ENCODE measurements at places on chromosomes 12 and 14.

DNA sequence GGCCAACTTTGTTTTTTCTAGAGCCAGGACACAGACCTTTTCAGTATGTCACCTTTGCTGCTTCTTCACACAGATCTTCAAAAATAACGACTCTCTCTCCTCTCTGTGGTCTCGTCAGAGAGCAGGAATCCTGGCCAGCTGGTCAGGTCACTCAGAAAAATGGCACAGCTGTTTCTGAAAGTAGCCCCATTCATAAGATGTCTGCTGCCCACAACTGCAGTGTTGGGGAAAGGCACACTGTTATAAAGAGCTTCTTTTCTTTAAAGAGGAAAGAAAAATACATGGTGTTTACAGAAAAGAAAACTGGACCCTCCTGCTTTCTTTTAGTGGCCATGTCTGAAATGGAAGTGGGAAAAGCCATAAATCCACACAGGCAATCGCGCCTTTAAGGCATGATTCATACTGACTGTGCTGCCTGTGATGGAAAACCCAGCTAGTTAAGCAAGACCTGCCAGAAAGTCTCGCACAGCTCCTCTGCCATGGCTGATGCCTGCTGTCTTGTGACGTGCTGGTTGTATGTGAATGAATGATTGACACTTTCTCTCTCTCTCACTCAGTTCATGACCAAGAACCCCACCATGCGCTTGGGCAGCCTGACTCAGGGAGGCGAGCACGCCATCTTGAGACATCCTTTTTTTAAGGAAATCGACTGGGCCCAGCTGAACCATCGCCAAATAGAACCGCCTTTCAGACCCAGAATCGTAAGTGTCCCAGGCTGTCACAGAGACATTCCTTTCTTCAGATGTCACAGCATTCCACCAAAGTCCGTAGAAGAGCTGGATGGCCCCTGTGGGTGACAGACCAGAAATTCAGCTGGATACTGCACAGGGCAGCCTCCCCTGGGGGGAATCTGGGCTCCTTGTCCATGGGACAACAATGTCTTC lies 147.9 kb upstream of the HIF1A start:
- no peak for DNase-seq

DNA sequence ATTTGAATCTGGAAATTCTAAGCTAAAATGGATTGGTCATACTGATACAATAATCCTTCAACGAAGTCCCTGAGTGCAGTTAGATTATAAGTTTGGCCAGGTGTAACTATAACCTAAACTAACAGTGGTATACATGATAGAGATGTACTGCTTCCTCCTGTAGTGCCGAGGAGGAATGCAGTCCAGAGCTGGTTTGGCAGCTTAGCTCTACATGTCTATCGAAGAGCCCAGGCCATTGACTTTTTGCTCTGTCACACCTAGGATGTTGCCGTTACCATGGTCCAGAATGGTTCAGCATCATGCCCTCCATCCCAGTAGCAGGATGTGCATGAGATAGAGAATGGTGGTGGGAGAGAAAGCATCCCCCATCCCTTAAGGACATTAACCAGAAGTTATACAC lies 318.1 kb downstream of the ZFP36L1 start:
- no peak for DNase-seq

DNA sequence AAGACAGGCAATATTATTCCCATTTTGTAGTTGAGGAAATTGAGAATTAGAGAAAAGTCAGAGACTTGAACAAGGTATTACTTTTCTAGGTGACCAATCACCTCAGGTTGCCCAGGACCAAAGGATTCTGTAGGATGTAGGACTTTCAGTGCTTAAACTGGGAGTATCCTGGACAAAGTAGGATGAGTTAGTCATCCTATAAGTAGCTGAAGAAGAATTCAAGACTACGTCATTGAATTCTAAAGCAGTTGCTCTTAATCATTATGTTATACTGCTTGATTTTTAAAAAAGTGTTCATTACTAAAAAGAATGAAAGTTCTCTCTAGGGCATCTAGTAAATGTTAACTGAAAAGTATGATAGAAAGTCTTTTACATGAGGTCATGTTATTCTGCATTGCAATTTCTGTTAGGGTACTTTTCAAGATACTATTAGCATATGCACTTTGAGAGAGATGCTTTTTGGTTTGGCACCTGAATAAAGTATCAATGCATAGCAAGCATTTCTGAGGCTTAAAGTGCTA lies 101.7 kb downstream of the RTN1 start:
- no peak for DNase-seq

- no peak for DNase-seq
Observed at GRCh38 chr12:14135996-14136395, 154.6 kb upstream of the GRIN2B start.

DNA sequence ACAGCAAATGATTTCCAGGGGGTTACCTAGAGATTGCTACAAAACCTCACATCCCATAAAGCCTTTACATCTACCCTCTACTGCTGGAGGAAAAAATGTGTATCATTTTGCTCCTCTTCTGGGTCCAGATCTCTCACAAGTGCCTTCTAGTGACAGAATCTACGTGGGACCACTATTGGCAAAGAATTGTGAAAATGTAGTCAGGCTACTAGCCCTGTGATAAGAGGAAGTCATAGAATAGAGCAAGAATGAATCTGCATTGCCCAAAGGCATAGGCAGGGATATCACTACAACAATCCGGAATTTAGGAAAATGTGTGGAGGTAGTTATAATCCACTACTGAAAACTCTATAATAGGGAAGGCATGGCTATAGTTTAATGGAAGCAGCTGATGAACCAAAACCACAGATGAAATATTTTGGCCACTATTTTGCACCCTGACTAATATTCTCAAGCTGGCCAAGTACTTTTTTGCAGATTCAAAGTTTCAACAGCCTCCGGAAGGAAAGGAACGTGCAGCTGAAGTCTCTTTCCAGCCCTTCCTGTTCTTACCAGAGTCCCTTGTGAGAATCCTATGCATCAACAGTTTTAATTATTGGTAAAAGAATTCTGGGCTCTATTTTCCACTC lies 176.8 kb downstream of the PHLDA1 start:
- DNase-seq, result no peak

DNA sequence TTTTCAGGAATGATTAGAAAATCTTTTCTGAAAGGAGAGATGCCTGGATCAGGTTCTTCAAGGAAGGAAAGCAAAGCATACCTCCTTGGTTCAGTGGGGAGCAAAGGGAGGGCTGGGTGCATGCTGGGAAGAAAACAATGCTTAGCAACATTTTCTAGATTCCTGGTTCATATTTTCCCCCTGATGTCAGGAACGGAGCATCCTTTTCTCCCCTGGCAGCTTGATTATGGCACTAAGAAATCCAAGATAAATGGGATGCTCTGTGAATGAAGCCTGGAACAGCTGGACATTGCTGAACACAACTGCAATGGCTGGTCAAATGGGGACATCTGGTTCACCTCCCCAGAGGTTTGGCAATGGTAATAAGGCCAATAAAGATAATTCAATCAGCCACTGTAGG lies 50.9 kb downstream of the KCNA5 start:
- no peak for DNase-seq

DNA sequence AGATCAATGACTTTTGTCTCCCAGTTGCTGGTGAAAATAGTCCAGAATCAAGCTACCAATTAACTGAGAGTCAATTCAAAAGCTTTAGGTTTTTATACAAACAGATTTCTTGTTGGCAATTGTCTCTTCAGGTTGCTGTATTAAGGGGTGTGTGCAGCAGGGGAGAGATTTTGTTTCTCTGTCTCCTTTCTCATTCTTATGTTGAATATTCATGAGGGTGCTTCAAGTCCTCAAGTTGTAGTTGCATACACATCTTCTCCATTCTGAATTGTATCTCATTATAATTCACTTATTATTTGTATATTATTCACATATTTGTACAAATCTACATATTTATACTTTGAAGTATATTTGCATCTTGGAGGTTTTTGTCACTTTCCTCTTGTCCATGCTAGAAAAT lies 126.7 kb upstream of the PTPRQ start:
- no peak for DNase-seq

DNA sequence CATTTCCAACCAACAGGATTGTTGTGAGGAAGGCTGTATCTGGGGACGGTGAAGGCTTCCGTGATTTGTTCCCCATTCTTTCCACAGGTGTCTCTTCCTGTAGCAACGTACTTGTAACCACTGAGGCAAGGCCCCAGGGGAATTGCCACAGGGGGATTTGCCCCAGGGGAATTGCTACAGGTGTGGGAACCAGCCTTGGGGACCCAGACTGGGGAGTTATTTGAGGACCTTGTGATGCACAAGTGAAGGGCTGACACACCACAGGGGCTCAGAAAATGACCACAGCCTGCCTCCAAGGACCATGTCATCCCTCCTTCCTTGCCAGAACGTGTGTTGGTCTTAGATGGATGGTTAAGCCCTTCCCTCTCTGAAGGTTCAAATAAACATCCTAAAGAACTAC lies 131.4 kb upstream of the RGS6 start:
- no peak for DNase-seq

GRCh38 chr14:62081012-62081612 lies 318.9 kb downstream of the SNAPC1 start:
- no peak for DNase-seq

DNA sequence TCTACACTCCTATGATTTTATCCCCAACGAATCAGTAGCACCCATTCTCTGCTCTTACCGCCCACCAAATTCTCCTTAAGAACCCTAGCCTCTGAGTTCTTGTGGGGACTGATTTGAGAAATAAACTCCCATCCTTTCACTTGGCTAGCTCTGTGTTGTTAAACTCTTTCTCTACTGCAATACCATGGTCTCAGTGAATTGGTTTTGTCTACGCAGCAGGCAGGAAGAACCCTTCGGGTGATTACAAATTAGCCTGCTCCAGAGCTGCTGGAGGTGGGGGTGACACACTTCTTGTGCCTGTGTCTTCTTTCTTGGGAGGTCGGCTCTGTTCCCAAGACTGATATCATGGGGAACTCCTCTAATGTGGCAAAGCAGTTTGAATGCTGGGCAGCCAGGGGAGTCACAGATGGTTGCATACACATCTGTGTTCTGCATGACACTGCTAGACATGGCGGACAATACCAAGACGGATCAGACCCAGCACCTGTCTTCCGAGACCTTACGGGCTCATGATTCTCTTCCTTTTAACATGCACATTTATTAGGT lies 1.6 kb upstream of the C1S start:
- DNase-seq, result no peak

GRCh38 chr12:87988534-87988933 lies 40.7 kb downstream of the C12orf50 start:
- DNase-seq, result no peak

GRCh38 chr12:40559865-40560264 lies 132.4 kb upstream of the CNTN1 start:
- DNase-seq, result no peak

DNA sequence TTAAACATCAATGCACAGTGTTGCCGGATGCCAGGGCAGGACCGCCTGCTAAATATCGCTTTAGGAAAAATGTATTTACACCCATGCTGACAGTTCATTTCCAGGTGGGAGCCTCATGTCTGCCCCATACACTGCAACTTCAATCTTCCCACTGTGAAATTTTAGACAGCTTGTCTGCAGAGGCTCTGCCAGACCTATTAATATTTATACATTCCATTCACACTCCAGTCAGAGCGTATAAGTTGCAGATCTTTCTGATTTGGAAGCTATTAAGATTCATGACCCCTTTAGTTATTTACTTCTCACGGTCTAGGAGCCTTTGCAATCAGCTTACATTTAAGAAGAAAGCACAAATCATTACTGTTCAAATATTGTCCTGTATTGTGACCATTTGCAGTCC lies 357.4 kb downstream of the ATP23 start:
- DNase-seq, result no peak

GRCh38 chr12:14283489-14284144 lies 81.9 kb upstream of the ATF7IP start:
- no peak for DNase-seq

GRCh38 chr12:118274066-118274465 lies 98.6 kb downstream of the TAOK3 start:
- DNase-seq, result no peak

DNA sequence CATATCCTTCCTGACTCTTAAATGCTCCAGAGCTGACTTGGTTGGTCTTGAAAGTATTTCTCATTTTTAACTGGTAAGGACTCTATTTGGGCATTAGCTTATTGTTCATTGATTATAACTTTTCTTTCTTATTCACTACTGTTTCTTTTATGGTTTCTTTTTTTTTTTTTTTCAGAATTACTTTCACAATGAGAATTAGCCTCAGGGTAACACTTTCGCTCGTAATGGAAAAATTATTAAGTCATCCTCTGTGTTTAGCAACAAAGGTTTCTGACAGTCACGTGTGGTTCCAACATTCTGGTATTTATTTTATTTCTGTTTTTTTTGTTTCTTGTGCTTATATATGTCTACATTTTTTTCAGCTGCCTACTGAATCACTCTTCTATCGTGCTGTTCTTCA lies 80.0 kb downstream of the METTL25 start:
- no peak for DNase-seq

GRCh38 chr14:67952381-67952780 lies 132.8 kb downstream of the RAD51B start:
- DNase-seq, result no peak

DNA sequence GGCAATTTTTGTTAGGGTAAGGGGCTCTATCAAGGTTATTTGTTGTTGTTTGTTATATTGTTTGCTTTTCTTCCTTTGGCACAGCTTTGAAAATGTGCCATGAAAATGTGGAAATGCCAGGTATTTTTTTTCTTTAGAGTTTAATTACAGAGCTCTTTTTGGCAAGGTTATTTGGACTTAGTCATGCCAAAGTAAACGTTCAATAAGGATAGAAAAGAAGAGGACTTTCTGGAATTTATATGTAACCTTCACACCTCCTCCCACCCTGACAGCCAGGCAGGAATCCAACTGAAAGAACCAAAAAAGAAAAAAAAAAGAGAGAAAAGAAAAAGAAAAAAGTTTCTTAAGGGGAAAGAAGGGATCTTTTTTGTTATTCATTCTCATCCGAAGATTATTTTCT lies 217.8 kb downstream of the KITLG start:
- no peak for DNase-seq

- no peak for DNase-seq
Observed at GRCh38 chr12:64707926-64708325, 51.3 kb downstream of the GNS start.

- DNase-seq, result no peak
Observed at GRCh38 chr14:93749076-93749420, 39.2 kb downstream of the PRIMA1 start.

DNA sequence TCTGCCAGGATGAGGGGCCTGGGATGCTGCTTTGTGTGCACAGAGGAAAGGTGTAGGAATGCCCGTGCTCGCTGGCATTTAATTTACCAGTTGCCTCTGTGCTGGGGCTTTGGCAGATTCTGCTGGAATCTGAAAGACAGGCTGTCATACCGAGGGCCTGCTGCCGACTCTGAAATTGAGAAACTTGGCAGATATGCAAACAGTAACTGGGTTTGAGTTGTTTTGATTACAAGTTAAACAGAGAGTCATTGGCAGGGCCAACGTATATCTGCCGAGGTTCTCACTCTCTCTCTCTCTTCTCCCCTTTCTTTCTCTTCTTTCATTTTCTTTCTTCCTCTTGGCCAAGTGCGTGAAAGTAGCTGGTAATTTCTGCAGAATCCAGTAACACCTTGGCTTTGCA lies 618.7 kb downstream of the VRK1 start:
- no peak for DNase-seq

DNA sequence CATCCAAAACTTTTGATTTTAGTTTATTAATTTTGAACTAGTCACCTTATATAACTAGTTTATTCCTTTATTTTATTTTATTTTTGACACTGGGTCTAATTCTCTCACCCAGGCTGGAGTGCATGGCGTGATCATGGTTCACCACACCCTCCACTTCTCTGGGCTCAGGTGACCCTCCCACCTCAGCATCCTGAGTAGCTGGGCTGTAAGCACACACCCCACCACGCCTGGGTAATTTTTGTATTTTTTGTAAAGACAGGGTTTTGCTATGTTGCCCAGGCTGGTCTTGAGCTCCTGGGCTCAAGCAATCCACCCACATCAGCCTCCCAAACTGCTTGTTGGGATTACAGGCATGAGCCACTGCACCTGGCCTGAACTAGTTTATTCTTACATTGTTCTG lies 17.3 kb downstream of the PCNX1 start:
- DNase-seq, result peak; percentile 36
